Dermis microvascular lymphatic vessel endothelial cell (primary cell): ENCODE measurements at places on chromosomes 1 and 21. TPM values are rescaled to one million over a fixed set of nuclear protein-coding genes. Genes with fewer than 3 reads are reported as not detected.

- peak; percentile 78 for DNase-seq
These were observed at the start of gene S100A11 for GRCh38 chr1:152036267-152037216. Gene S100A11, minus strand, starts transcription at chr1:152037004. Its CDS starts 89 bp downstream, at chr1:152036915.

DNA sequence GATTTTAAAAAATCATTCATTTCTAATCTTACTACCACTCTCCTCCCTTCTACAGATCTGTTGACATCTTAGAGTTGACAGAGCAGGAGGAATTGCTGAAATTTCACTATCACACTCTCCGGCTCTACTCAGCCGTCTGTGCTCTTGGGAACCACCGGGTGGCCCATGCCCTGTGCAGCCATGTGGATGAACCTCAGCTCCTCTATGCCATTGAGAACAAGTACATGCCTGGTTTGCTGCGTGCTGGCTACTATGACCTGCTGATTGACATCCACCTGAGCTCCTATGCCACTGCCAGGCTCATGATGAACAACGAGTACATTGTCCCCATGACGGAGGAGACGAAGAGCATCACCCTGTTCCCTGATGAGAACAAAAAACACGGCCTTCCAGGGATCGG is 276.7 kb downstream of the ZP4 start:
- DNase-seq = no peak

GRCh38 chr1:19179597-19180264 is 30.3 kb downstream of the UBR4 start:
- no peak for DNase-seq

DNA sequence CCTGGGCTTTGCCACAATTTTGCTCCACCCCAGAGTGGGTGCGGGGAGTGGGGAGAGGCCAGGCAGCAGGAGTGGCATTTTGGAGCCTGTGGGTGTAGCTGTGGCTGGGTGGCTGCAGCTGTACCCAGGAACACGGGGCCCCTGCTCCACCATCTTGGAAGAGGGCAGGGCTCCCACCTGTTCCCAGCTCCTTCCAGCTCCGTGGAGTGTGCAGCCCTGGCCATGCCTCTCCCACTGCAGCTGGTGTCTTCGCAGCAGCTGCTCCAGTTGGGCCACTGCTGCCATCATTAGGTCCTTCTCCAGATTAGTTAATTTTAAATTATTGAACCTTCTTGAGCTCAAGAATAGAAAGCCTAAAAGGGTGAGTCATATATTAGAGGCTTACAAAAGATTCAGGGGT is 17.6 kb downstream of the FAM20B start:
- DNase-seq = no peak

DNA sequence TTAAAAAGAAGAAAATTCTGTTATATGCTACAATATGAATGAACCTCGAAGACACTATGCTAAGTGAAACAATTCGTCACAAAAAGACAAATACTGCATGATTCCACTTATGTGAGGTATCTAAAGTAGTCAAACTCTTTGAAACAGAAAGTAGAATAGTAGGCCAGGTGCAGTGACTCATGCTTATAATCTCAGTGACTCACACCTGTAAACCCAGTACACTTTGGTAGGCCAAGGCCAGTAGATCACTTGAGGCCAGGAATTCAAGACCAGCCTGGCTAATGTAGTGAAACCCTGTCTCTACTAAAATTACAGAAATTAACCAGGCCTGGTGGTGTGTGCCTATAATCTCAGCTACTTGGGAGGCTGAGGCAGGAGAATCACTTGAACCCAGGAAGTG is 25.7 kb downstream of the EPHA10 start:
- no peak for DNase-seq

- no peak for DNase-seq
These were observed 36.4 kb downstream of the VANGL1 start for GRCh38 chr1:115678141-115678540.

DNA sequence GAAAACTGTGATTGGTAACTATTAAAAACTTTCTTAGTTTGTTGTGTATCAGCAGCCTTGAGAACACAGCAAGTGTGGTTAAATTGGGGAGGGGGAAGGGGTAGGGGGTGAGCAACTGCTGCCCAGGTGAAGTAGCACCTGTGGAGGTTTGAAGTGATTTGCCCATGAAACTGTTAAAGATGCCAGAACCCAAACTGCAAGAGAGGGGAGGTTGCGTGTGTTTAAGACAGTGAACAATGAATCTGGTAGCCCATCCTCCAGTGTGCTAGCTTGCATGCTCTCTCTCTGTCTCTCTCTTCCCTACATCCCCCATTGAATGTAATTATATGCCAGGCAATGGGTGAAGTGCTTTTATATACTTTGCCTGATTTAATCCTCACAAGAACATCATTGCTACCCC is 154.7 kb downstream of the RUNX1 start:
- DNase-seq = no peak

DNA sequence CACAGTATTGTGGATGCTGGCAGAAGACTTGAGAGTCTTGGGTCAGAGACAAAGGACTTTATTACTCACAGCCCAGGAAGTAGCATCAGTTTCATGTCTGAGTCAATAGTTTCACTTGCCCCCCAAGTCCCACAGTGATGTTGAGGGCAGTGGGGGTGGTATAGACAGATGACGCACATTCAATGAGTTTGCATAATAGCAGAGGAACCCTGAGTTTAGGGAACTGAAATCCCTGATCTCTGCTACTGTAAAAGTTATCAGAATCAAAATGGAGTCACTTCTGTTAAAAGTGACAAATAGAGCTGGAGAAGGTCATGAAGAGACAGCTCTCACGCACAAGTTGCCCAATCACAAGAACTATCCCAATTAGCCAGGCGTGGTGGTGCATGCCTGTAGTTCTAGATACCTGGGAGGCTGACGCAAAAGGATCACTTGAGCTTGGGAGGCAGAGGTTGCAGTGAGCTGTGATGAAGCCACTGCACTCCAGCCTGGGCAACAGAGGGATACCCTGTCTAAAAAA is 11.5 kb upstream of the HCRTR1 start:
- DNase-seq = no peak

GRCh38 chr21:16838331-16838730 is 674.5 kb upstream of the CXADR start:
- DNase-seq = no peak

DNA sequence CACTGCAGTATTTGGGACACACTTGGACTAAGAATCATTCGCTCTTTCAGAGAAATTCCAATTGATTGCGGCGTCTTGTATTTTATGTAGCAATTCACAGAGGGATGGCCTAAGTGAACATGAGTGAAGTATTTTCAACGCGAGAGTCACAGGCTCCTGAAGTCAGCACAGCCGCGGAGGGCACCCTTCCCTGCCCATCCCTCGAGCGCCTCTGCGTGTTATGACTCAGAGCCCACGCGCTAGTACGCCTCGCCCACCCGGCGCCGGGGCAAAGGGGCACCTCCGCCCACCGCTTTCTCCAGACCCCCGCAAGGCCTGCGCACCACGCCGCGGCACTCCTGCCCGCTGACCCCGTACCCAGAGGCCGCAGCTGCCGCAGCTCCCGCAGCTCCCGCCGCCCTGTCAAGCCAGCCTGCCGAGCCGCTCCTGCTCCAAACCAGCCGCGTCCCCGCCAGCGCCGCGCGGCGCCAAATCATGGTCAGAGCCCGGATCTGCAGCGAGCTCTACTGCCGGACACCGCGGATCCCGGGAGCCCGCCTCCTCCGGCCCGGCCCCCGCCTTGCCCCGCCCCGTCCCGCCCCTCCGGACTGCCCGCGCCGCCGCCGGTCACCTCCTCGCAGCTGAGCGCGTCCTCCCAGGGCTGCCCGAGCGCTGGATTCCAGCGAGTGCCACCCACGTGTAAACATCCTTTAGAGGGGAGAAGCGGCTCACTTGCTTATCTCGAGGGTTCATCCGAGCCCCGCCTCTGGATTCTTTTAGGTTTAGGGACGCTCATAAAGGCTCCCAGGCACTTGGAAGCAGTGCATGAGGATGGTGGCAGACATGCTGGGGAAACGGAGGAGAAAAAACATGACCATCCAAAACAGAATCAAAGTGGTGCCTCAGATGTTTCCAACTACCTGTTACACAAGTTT is at the start of gene GLRX2:
GLRX2 (minus strand) TSS at position 508 of the 914 bp plus-strand sequence; CDS start at position 476, 32 bp downstream.
- DNase-seq = peak; percentile 89

TEDDM1 gene
- total RNA-seq = not detected in 2 replicates

C1orf115 gene
- total RNA-seq = 46.6 and 62.8 TPM in 2 replicates

VWA5B1 gene
- not detected in 2 replicates for total RNA-seq

GNAT2 gene
- total RNA-seq = 0.13 TPM in 1 of 2 replicates, not detected in the other

CD1E gene
- total RNA-seq = not detected in 2 replicates

OPRD1 gene
- not detected in 2 replicates for total RNA-seq
